ENCODE measurements at places on chromosomes 7 and 10. TPM values are rescaled to one million over a fixed set of nuclear protein-coding genes. Genes with fewer than 3 reads are reported as not detected.

CRYGN gene
- under 0.01 TPM for total RNA-seq

SORCS3 gene
- 0.93 TPM for total RNA-seq

UNC5B gene
- total RNA-seq: 1.4 TPM

CYP26A1 gene
- total RNA-seq: 0.08 TPM

GRCh38 chr10:126663328-126663727 is 7.2 kb downstream of the C10orf90 start:
- no peak for DNase-seq

- DNase-seq: no peak
Observed at GRCh38 chr7:5216931-5217330, 26.9 kb downstream of the WIPI2 start.

- DNase-seq: no peak
Observed at GRCh38 chr10:114266521-114266920, 27.5 kb downstream of the VWA2 start.

DNA sequence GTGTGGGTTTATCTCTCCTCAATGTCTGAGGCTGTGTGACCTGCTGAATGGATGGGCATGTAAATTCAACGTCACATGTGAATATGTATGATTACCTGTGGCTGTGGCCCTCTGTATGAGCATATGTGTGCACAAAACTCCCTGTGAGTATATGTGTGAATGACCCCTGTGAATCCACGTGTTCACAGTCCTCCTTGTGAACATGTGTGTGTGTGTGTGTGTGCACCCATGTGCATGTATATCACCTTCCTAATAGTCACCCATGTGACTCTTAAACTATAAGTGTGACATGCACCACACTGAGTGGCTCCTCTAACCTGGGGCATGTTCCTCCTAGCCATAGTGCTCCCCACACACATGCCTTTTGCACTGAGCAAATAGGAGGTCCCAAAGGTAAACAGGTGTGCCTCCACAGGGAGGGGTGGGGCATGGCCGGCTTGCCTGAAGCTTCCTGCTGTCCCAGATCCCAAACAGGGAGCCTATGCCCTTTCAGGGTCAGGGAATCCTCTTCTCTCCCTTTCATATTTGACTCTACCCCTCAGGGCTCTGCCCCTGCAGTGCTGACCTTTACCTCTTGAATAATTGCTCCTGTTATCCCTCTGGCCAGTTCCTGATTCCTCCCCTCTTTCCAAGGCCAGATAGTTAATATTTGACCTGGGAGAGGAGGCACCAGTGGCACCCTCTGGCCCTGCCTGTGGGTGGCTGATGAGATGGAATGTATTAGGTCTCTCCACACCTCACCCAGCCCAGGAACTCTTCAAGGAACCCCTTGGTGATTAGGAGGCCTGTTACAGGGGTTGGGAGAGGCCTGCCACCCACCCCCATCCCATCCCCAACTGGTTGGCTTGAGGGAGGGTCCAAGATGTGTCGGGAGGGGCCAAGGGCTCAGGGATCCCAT is 1.9 kb downstream of the SEMA4G start:
- peak; percentile 43 for DNase-seq

- no peak for DNase-seq
Observed at GRCh38 chr10:11111490-11111889, 93.8 kb downstream of the CELF2 start.

GRCh38 chr7:127908430-127909258 is 122.6 kb downstream of the LRRC4 start:
- no peak for DNase-seq

- DNase-seq: no peak
Observed at GRCh38 chr7:146008293-146008692, 108.3 kb upstream of the CNTNAP2 start.

GRCh38 chr10:30705625-30706149 is 76.1 kb upstream of the LYZL2 start:
- no peak for DNase-seq

- no peak for DNase-seq
Observed at GRCh38 chr10:29508554-29509244, 126.1 kb downstream of the SVIL start.

- DNase-seq: no peak
Observed at GRCh38 chr7:66110856-66111255, 3.8 kb upstream of the CRCP start.

- no peak for DNase-seq
Observed at GRCh38 chr10:3773460-3774017, 11.5 kb downstream of the KLF6 start.

- peak; percentile 55 for DNase-seq
Observed at GRCh38 chr10:113089551-113089950, 139.5 kb downstream of the TCF7L2 start.

DNA sequence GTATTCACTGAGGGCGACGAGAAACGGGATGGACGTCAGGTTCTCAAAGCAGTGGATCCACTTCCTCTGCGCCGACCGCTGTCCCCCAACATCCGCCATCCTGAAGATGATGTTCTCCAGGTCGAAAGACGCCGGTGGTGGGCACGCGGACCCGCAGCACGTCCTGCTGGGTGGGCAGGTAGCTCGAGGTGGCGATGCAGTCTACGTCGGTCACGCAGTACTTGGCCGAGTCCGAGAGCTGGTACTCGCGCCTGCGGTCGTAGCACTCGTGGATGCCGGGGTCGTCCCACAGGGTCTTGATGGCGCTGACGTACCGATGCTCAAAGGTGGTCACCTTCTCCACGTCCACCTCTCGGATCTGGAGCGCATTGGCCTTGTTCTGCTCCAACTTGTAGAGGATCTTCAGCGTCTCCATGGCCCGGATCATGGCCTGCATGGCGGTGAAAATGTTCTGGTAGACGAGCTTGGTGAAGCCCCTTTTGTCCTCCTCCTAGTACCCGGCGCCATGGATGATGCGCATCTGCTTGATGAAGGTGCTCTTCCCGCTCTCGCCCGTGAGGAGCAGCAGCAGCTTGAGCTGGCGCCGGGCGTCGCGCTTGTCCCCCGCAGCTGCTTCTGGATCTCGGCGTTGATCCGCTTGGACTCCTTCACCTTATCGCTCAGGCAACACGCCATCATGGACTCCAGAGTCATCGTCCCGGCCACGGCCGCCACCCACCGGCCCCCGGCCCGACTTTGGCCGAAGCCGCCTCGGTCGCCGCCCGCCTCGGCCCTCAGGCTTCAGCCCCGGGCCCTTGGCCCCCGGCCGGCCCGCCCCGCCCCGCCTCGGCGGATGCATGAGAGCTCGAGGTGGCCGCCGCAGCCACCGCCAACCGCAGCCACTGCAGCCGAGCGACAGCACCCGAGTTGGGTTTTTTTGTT is 122.9 kb upstream of the KCTD7 start:
- no peak for DNase-seq

DNA sequence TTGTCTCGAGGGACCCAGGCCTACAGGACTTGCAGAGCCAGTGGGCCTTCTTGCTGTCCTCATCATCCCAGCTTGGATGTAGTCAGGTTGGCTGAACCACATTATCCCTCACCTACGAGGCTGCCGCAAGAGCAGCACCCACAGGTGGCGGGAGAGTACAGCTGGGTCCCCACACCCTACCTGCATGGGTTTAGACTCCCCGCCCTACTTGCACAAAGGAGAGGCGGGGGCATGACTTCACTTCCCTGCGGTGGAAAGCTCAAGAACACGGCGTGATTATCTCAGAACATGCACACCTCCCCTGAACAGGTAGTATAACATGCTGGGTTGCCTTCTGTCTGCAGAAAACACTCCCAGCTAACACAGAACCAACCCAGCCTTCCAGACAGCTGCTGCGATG is 57.5 kb downstream of the CTBP2 start:
- no peak for DNase-seq

All from liver (tissue), 10 donors.